ENCODE measurements at places on chromosomes 6 and 20.

DNA sequence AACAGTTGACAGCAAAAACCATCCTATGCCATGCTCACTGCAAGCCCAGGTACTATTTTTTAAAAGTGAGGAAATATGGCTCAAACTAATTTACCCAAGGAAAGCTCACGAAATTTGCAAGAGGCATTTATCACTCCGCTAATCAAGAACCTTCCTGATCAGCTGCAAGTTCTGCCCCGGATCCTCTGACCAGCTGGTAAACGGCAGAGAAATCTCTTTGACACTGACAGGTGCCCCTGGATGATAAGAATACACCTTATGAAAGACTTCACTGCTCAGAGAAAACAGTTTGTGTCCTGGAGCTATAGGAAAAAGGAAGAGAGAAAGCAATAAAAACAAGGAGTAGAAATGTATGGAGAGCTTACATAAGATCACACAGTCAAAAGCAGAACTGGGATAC is 6.4 kb downstream of the CNKSR3 start:
- no peak for DNase-seq

DNA sequence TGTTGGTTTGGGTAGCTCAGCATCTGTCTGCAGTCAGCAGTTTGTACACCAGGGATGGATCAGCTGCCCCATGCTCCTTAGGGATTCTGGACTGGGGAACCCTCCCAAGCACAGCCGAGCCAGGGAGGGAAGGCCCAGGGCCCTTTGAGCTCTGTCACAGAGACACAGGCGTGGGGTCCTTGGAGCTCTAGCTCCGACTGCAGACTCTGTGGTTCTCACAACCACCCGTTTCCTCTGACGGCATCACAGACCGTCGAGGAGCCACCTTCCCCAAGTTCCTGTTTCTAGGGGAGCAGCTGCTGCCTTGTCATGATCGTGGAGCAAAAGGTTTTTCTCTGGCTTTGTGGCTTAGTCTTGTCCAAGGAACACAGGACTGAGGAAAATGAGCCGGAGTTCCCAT is at the start of gene SLA2:
Gene SLA2, minus strand, starts transcription at position 199 of the 400 bp plus-strand sequence. CDS start 4,861 bp downstream, outside the sequence.
- DNase-seq: peak; percentile 36

GRCh38 chr20:8661229-8661952 is 407.5 kb upstream of the PLCB4 start:
- DNase-seq: no peak

- DNase-seq: no peak
Measured at GRCh38 chr6:11683871-11684270, 94.7 kb downstream of the ADTRP start.

- DNase-seq: no peak
Measured at GRCh38 chr6:154292855-154293519, 63.6 kb downstream of the IPCEF1 start.

DNA sequence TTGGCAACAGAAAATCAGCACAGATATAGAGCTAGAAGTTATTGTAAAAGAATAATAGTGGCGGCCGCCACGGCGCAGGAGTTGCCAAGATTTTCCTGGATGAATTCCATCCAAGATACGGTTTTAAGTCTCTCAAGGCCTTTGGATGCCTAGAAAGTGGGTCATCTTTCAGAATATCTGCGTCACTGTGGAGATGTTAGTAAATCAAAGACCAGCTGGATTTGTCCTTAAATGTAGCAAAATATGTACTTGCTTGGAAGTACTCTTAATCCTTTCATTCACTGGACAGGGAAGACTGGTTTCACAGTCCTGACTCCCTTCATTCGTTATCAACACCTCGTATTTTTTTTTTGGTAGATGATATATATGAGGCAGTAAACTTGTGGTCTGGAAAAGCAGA is 83.0 kb downstream of the SLC22A3 start:
- no peak for DNase-seq

- no peak for DNase-seq
Measured at GRCh38 chr6:161168281-161168891, 105.5 kb downstream of the AGPAT4 start.

DNA sequence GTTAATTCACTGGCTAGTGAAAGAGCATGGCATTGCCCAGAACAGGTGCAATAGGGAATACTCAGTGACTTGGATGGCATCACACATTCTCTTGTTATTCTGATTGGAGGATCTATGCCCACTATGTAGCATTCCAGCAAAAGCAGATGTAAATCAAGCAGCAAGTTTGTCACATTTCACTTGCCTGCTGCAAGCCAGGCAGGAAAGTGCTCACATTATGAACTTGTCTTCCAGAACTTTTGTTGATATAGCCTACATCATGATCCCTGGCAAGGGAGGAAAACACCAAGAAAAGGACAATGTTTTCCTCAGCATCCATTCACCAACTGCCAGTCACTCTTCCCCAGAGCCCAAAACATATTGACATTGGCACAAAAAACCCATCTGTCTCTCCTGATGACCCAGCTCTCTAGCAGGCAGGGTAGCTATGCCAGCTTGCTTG is 77.8 kb downstream of the ARHGAP18 start:
- no peak for DNase-seq

DNA sequence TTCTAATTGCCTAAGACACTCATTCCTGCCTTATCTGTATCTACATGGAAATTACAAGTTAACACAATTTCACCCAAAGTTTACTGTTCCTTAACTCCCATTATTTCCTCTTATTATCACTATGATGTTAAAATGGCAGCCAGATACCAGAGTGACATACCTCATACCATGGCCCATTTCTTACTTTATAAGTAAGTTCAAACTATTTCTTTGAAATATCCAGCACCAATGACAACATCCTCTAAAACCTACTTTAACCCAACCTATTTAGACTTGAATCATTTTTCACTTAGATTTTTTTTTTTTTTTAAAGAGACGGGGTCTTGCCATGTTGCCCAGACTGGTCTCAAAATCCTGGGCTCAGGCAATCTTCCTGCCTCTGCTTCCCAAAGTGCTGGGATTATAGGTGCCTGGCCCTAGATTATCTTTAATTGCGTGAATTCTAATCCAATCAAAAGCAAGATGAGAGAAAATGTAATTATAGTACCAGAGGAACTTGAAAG is 10.0 kb downstream of the REV3L start:
- DNase-seq: no peak

DNA sequence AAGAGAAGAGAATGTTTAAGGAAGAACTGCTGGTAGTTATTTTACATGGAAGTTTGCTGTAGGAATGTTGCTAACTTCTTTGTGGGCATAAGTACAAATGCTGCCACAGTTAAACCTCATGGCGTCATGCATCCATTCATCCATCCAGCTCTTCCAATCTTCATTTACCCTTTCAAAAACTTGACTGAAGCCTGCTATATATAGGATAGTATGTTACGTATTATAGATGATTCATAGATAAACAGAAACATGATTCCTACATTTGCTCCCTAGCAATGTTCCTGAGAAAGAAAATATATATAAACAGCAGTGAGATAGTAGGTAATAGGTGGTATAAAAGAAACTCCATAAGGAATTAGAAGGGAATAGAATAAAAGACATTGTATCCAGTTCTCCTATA is 93.7 kb downstream of the NDUFAF5 start:
- DNase-seq: no peak

DNA sequence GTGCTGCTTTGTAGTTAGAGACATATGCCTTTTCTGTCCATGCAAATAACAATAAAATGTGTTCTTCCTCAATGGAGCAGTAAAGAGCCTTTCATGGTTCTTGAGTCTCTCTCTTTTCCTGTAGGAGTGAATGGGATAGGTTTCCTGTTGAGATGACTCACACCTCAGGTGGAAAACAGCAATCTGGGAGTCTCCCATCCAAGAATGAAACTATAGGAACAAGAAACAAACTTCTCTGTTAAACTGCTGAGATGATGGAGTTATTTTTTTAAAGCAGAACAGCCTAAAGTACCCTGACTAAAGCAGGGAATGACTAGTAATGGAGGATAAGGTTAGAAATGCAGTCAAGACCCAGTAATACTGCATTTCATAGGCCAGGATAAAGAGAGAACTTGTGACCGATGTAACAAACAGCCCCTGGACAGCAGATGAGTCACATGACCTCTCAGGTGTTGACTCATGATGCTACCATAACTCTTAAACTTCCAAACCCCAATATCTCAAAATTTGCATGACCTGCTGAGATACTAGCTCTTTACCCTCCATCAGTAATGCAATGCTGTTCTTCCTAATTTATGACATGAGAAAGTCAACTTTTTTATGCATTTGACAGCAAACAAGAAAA is 548.9 kb downstream of the CBLN4 start:
- no peak for DNase-seq

- DNase-seq: no peak
Measured at GRCh38 chr6:10725044-10725443, 2.2 kb downstream of the TMEM14C start.

GRCh38 chr6:107727096-107727757 is 96.9 kb downstream of the SCML4 start:
- no peak for DNase-seq

- no peak for DNase-seq
Measured at GRCh38 chr6:56101141-56101553, 146.2 kb downstream of the COL21A1 start.

DNA sequence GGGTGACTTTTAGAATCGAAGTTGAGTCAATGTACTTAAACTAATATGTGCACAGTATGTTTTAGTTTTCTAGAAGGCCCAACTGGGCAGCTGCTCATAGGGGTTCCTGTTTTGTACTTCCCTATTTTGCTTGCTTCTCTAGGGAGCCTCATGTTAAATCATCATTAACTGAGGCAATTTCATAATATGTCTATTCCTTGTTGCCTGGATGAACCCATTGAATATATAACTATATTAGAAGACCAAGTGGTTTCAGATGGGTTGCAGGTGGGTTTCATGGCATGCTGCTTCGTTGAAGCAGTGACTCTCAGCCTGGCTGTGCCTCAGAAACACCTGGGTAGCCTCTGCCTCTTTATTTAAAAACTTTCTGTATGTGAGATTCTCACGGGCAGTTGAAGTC is 22.2 kb downstream of the CARMIL1 start:
- DNase-seq: no peak

DNA sequence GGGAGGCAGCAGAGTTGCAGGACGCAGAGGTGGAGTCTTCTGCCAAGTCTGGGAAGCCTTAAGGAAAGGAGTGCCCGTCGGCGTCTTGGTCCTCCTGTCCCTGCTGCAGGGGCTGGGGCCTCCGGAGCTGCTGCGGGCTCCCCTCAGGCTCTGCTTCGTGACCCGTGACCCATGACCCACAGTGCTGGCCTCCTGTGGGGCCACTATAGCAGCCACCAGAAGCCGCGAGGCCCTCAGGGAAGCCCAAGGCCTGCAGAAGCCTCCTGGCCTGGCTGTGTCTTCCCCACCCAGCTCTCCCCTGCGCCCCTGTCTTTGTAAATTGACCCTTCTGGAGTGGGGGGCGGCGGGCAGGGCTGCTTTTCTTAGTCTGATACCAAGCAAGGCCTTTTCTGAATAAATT is 3.3 kb upstream of the COL9A3 start:
- DNase-seq: no peak

- no peak for DNase-seq
Measured at GRCh38 chr6:9332241-9332780, 897.0 kb upstream of the SLC35B3 start.

DNA sequence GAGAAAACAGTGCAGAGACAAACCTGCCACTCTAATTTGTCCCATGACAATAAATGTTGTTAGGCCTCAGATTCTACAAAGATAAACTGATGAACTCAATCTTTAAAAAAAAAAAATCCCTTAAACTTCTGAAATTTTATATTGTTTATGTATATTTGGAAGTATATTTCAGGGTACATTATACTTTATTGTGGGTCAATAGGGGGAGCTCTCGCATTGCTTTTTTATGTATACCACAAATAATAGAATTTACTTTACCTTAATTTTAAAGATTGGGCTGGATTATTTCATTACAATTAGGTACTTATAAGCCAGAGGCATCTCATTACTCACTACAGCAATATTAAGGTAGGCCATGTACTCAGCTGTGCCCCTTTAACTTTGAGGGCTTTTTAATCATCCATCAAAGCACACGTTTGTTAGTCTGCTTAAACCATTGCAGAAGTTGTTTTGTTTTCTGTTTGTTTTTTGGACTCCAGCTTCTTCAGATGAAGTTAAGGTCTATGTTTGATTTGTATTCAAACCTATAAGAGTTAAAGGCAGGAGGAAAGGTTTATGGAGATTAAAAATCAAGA is 56.3 kb upstream of the EYA4 start:
- no peak for DNase-seq

DNA sequence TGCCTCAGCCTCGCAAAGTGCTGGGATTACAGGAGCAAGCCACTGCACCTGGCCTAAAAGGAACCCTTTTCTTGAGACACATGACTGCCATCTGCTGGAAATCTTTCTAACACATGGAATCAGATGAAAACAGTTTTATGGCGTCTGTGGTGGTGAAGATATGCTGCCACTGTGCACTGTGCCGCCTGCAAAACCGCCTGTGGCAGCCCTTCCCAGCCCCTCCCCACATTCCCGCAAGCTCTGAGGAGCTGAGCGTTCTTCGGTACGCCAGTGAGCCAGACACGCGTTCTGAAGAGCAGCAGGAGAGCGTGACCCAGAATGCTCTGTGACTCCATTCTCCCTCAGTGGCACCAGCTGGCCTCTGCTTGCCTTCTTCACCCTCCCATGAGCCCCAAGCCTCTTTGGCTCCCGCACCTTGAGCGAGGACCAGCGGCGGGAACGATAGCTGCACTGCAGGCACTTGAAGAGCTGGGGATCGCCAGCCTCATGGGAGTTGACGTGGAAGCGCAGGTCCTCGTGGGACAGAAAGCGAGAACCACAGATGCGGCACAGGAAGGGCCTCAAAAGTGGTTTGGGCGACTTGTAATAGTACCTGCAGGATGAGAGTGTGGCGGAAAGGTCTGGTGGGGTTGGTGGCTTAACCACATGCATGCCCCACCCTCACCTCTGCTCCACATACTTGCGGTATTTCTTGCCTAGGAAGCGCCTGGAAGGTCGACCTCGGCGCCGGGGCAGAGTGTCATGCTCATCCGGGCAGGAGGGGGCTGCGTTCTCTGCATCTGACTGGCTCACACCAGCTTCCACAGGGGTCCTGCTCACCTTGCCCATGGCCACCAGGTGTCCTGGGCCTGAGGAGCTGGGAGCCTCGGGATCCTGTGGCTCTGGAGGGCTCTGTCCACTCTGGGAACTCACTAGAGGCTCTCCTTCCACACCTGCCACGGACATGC is 8.7 kb downstream of the ZNF335 start:
- no peak for DNase-seq

GRCh38 chr6:129667034-129667433 is 42.9 kb downstream of the ARHGAP18 start:
- DNase-seq: no peak

GRCh38 chr6:79672631-79673111 is 41.5 kb downstream of the SH3BGRL2 start:
- DNase-seq: no peak

GRCh38 chr6:28867086-28867409 is 56.7 kb downstream of the TRIM27 start:
- no peak for DNase-seq

Measured in activated CD8-positive, alpha-beta memory T cell treated with anti-CD3 and anti-CD28 coated beads for 4 hours (primary cell).